ENCODE measurements at places on chromosomes 6 and 20.

DNA sequence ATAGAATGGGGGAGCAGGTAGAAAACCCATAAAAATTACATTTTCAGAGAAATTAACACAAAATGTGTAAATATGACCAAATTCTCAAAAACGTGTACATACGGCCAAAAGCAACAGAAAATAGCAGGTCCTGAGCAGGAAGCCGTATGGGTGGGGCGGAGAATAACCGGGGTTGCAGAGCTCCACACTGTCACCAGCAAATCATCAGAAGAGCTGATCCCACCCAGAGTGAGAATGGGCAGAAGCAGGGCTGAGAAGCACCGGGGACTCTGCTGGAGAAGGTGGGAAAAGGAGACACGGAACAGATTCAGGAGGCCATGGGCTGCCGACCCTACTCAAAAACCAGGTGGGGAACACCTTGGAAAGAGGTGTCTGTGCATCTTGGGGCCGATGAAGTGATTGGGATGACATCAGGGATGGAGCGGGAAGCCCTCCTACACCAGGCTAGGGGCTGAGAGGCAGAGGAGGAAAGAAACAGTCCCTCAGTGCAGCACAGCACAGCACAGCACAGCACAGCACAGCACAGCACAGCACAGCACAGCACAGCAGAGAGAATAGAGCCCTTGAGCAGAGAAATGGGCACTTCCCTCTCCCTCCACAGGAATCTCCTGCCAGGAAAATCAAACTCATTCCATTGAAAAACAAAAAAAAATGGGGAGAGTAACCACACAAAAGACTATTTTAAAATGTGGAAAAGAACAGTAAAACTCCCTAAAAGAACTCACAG lies 22.3 kb downstream of the STX7 start:
- DNase-seq: no peak

DNA sequence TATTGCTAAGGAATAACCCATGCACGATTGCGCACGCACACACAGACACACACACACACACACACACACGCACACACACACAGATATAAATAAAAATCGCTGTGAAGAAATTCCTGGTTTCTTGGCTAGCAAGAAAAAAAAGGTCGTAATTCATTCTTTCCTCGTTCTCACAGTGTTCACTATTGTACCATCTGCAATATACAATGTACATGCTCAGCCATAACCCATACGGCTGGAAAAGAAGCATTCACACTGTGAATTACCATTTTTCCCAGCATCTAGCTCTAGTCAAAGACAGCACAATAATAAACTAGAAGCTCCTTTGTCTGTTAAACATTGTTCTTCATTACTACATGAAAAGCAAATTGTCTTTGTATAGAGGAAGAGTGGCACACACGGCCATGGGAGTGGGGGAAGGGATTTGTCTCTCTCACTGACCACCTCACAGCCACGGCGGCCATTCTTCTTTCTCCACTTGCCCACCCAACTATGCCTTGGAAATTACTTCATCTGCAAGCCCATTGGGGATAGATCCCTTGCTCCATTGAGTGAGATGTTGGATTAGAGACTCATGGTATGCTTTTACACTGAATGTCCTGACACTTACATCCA lies 115.3 kb upstream of the ID4 start:
- DNase-seq: no peak

GRCh38 chr6:129105035-129105434 lies 222.1 kb downstream of the LAMA2 start:
- DNase-seq: no peak

DNA sequence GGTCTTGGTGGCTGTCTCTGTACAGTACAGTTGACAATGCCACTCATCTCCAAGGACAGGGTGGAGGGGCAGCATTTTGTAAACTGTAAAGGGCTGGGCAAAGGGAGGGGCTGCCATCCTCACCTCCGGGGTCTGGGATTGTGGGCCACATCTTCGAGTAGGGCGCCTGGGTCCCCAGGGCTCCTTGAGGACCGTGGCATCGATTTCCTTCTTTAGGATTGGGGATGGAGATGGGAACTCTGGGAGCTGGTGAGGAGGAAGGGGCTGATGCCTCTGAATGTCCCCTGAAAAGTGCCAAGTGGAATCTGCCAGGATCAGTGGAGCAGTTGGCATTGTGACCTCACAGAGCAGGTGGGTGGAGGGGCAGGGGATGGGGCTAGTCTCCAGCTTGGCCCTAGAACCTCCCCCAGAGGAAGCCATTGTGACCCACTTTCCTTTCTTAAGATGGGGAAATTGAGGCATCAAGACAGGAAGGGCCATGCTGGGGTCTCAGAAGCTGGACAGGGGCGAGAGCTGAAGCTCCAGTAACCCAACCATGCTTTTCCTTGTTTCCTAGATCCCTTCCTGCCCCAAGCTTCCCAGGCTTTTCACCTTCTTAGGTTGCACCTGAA lies at the start of gene SUN5:
Gene SUN5 (minus strand): TSS at position 293 of the 611 bp plus-strand sequence. CDS start 93 bp downstream, at position 200.
- no peak for DNase-seq

GRCh38 chr20:2698912-2699311 lies 6.3 kb downstream of the EBF4 start:
- no peak for DNase-seq

GRCh38 chr6:14757014-14757413 lies 488.9 kb upstream of the JARID2 start:
- no peak for DNase-seq

- no peak for DNase-seq
Measured at GRCh38 chr6:31794294-31794865, 1.2 kb downstream of the VARS1 start.

GRCh38 chr6:79672631-79673111 lies 41.5 kb downstream of the SH3BGRL2 start:
- DNase-seq: no peak

- DNase-seq: no peak
Measured at GRCh38 chr6:122660296-122660695, 50.1 kb downstream of the PKIB start.

DNA sequence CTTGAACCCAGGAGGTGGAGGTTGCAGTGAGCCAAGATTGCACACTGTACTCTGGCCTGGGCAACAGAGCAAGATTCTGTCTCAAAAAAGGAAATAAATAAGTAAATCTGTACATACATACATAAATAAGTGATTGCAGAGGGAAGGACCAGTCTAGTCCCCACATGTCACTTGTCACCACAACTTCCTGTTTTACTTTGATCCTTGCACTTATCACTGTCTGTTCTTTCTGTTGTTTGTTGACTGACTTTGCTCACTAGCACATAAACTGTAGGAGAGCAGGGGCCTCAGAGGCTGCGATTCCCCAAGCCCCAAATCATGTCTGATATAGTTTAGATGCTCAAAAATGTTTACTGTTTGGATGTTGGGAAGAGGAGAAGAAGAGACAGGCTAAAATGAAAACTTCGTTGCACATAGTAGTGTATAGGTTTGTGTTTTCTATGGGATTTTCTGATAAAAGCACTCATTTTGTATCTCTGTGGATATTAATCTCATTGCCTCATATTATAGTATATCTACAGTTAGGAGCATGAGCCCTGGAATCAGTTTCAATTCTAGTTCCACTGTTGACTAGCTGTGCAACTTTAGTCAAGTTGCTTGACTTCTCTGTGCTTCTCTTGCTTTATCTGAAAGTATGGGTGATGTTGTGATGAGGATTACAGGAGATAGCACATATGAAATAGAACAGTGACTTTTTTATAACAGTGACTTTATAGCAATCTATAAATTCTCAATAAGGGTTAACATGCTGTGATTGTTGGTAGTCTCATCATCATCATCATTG lies 165.0 kb downstream of the TBC1D7 start:
- no peak for DNase-seq

- no peak for DNase-seq
Measured at GRCh38 chr20:1422753-1423152, 29.9 kb upstream of the FKBP1A start.

Data from activated CD8-positive, alpha-beta memory T cell treated with anti-CD3 and anti-CD28 coated beads for 4 hours (primary cell).